ENCODE measurements at places on chromosomes 13 and 19.

DNA sequence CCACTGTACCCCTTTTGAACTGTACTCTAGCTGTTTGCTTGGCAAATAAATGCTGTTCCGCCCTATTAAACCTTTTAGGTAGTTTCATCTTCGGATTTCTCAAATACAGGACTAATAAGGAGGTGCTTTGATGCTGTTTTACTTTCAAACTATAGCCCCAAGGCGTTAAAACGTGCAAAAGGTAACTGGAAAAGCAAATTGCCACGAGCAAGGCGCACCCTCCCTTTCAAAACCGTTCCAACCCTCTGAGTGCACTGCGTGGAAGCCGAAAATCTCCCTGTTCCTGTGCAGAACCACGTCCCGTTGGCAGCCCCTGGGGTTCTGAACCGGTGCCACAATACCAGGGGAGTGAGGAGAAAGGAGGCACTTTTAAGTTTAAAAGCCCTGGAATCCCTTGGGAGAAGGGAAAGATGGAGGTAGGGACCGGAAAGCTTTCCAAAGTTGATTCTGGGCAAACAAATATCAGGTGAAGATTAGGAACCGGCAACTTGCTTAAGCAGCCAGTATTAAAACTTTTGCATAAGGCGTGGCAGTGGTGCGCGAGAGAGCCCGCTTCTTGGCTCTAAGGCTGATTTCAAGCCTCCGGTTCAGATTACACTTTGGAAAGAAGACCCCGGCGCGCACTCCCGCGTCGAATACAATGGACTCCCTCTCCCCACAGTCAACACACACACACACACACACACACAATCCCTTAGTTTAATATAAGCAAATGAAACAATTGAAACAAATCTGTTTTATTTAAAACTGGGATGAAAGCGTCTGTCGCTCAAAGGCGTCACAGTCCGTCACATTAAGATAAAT is 9.5 kb downstream of the POU4F1 start:
- no peak for DNase-seq

DNA sequence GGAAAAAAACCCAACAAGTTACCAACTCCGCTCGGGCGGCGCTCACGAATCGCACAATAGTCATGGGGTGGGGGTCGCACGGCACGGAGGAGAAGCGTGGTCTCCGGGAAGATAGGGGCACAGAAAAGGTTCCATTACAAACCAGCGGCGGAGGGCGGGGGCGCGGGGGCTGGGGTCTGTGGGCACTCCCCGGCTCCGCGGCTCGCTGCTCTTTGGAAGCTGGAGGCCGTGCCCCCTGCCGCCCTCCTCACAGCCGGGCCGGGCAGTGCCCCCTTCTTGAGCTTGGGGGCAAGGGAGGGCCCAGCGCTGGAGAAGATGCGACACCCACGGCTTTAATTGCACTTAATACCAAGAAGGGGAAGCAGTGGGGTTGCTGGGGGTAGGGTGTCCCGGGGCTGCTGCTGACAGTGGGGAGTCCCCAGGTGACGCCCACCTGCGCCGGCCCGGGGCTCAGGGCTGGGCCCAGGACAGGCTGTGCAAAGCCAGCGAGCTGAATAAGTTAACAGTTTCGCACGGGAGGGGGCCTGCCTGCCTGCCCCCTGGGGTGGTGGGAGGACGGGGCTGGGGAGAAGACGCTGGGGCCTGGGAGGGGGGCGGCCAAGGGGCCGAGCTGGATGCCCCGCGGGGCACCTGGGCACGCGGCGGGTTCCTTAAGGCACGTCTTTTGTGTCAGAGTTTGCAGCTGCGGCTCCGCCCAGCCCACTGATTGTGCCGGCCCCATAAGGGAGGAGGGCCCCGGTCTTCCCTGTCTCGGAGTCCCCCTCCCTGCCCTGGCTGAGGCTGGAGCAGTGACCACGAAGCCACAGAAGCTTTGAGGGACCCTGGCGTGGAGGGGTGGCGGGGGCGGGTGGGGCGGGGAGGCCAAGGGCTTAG is 9.8 kb downstream of the DCAF15 start:
- no peak for DNase-seq

- DNase-seq, result peak; percentile 96
Measured at GRCh38 chr19:50333737-50334617, 4.8 kb upstream of the KCNC3 start.

GRCh38 chr13:52955472-52955874 is 73.1 kb upstream of the OLFM4 start:
- no peak for DNase-seq

DNA sequence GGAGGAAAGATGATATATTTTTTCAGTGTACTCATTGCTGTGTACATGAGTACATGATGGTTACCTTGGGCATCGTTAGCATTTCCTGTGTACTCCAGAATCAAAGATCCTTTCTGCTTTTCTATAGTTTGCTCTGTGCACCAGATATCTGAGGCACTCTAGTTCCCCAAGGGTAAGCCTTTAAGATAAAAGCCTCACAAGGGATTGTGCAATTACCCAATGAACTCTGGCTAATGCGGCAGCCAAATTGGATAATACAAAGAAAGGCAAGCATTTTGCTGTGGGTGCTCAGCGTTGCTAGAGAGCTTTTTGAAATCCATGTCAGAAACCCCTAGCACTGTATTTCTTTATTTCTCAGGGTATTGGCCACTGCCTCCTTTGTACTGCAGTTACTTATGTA is 2.9 kb downstream of the CYSLTR2 start:
- no peak for DNase-seq

DNA sequence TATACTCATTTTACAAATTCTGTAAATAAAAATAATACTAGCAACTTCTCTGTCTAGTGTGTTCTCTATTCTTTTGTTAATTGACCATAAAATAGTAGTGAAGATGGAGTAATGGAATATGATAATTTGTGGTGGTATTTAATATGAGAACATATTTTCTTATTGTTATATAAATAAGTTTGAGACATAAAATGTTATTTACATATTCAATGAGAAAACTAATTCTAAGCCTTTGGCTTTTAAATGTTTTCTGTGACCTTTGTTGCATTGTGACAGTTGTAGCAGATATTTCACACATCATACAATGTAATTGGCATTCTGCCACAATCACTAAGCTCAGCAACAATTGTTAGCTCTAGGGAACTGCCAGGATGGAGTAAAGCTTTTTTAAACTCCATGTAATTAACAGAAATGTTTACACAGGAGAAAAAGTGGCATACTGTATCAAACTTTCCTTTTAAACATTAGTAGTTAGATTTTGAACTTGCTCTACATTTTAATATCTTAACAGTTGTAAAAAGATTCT is 562.1 kb upstream of the PCDH9 start:
- no peak for DNase-seq

DNA sequence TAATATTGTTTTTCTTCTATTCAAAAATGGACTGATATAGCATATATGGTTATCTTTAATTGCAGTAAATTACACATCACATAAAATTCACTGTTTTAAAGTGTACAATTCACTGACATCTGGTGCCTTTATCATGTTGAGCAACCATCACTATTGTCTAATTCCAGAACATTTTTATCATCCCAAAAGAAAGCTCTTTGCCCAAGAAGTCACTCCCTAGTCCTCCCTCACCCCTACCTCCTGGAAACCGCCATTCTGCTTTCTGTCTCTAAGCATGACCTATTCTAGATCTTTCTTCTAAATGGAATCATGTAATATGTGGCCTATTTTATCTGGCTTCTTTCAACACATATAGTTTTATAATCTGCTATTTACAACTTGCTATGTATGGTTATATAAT is 525.6 kb downstream of the DCT start:
- no peak for DNase-seq

DNA sequence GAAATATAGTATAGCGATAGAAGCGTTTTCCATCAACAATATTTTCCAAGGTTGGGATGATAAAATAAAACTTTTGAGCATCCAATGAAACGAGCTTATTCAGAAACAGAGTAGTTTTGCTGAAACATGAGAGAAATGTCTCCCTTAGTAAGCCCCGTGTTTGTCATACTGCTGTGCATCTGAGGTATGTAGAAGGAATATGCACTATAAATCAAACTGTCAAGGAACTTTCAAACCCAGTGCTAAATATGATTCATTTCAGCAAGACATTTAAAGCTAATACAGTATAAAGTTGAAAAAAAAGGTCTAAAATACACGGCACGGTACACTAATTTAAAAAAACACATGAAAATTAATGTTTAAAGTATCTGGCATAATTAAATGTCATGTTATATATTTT is 546.2 kb downstream of the SLITRK5 start:
- no peak for DNase-seq
